ENCODE measurements at places on chromosomes 1 and 21. TPM values are rescaled to one million over a fixed set of nuclear protein-coding genes. Genes with fewer than 3 reads are reported as not detected.
A peak's percentile ranks its signal among the peaks of the same experiment; 100 is the strongest.

- H3K27ac ChIP-seq = no peak overlapping the region
- H3K4me1 ChIP-seq = peaks cover 1% of the 10 kb centered on the region
- peaks cover 17% of the 10 kb centered on the region for H3K27me3 ChIP-seq
- no peaks in the 10 kb centered on the region for H3K36me3 ChIP-seq
- H3K4me3 ChIP-seq = no peak overlapping the region
- DNase-seq = no peak
Observed at GRCh38 chr1:109716570-109717090, 4.6 kb downstream of the GSTM5 start.

The ADPRS gene
- total RNA-seq = 23.0 TPM

The FNDC10 gene
- 0.46 TPM for total RNA-seq

DNA sequence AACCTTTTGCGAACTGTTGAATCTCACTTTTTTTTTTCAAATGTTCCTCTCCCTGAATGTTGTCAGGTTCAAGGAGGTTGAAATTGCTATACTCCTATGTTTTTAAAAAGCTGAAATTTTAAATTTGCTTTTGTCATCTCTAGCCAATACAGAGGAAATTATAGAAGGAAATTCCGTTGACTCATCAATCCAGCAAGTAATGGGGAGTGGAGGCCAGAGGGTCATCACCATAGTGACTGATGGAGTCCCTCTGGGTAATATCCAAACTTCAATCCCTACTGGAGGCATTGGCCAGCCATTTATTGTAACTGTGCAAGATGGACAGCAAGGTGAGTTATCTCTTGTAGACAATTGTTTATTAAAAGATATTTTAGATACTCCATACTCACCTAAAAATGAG lies 36.3 kb downstream of the GABPB2 start:
- H3K36me3 ChIP-seq = peaks cover 45% of the 10 kb centered on the region
- DNase-seq = no peak
- no peaks in the 10 kb centered on the region for H3K27me3 ChIP-seq
- H3K27ac ChIP-seq = no peak overlapping the region

GRCh38 chr1:53292690-53293089 lies 35.2 kb downstream of the LRP8 start:
- H3K4me3 ChIP-seq = no peak overlapping the region
- H3K4me1 ChIP-seq = peaks cover 23% of the 10 kb centered on the region
- peak overlapping the region; percentile 30 for H3K27ac ChIP-seq

The GRIK1 gene
- total RNA-seq = not detected

GRCh38 chr1:31659889-31660288 lies 15.2 kb upstream of the PEF1 start:
- H3K4me1 ChIP-seq = no peaks in the 10 kb centered on the region
- no peak overlapping the region for H3K4me3 ChIP-seq
- DNase-seq = no peak
- H3K27me3 ChIP-seq = peaks cover 14% of the 10 kb centered on the region

DNA sequence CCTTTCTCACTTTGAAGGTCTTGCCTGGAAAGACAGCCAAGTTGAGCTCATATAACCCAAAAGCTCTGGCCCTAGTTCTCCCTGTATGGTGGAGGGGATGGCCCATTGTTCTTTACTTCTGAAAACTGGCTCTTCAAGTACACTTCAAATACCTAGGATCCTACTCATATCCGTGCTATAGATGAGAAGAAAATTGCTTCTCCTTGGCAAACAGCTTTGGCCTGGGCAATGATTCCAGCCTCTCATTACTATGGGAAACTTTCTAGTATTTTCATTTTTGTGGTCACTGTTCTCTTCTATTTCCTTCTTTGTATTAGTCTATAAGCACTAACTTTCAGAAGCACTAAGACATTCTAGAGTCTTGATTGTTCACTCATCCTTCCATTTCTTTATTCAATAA lies 53.7 kb downstream of the ZNF697 start:
- no peak overlapping the region for H3K4me3 ChIP-seq
- H3K27ac ChIP-seq = no peak overlapping the region
- no peak for DNase-seq
- H3K27me3 ChIP-seq = no peaks in the 10 kb centered on the region

GRCh38 chr1:201531551-201532425 lies 7.1 kb upstream of the NAV1 start:
- DNase-seq = no peak
- peaks cover 8% of the 10 kb centered on the region for H3K36me3 ChIP-seq
- H3K4me1 ChIP-seq = no peaks in the 10 kb centered on the region
- no peak overlapping the region for H3K4me3 ChIP-seq
- peaks cover 13% of the 10 kb centered on the region for H3K27me3 ChIP-seq

The AMY2A gene
- total RNA-seq = not detected

All from activated B cell treated with CpG ODN at 0.5 μM for 24 hours (primary cell).